ENCODE measurements at places on chromosomes 16 and 17.

DNA sequence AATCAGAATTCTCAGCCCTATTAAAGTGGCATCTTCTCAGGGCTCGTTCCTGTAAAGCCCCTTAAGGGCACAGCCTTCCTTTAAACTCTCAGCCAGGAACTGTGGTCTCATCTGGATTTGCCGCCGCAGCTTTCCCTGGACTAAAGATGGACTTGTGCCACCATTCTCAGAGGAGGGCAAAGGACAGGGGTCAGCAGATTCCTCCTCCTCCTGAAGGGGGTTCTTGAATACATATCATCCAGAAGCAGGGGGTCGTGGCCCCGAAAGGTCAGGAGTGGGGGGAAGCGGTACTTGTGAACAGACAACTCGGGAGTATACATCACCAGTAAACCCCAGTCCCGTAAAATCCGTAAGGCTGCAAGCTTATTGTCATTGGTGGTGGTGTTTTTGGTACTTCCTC is 174.8 kb downstream of the RPTOR start:
- no peak for DNase-seq

DNA sequence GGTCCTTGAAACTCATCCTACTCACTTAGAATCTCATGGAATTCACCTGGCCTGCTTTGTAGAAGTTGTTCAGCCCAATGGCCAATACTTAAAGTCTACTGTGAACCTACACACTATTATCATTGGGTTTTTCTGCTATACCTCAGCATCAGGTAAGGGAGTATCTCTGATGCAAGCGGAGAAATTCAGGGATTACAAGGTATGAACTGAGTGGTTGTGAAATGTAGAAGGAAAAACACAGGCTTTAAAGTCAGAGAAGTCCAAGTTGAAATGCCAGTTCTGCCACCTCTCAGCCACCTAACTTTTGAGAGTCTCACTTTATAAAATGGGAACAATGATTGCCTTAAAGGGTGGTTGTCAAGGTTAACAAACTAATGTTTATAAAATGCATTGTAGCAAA is 31.0 kb downstream of the COX11 start:
- no peak for DNase-seq

GRCh38 chr17:3827124-3827773 is 18.8 kb downstream of the NCBP3 start:
- DNase-seq: peak; percentile 32

DNA sequence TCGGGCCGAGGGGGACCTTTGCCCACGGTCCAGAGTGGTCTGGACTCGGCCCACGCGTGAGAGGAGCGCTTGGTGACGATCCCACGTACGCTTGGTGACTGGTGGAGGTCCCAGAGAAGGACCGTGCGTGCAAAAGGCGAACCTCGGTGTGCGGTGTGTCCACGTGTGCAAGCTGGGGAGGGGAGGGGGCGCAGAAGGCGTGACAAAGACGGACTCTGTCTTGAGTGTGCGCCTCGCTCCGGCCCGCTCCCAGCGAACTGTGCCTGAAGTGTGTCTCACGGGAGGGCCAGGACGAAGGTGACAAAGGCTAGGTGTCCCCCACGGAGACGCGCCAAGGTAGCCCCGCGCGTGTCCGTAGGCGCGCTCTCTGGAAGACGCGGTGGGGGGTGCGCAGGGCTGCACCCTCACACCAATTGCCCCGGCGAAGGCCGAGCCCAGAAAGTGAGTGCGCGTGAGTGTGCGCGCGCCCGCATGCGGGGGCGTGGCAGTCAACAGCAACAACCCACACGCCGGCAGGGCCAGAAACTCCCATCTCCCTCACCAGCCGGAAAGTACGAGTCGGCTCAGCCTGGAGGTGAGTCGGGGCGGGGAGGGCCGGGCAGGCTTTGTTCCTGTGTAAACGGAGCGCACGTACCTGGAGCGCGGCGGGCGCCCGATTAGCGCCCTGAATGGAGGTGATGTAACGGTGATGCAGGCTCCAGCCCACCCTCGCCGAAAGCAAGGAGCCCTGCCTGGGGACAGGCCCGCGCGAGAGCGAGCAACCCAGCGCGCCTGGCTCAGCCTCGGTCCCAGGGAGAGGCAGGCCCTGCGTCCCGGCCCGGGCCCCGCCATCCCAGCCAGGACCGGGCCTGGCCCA is at the start of gene GPRC5C:
TSS of gene GPRC5C (plus strand) at position 521 of the 856 bp plus-strand sequence. CDS start 7,689 bp downstream, outside the sequence.
- peak; percentile 81 for DNase-seq

- peak; percentile 76 for DNase-seq
These were observed 24.0 kb downstream of the LLGL2 start for GRCh38 chr17:75549246-75550138.

DNA sequence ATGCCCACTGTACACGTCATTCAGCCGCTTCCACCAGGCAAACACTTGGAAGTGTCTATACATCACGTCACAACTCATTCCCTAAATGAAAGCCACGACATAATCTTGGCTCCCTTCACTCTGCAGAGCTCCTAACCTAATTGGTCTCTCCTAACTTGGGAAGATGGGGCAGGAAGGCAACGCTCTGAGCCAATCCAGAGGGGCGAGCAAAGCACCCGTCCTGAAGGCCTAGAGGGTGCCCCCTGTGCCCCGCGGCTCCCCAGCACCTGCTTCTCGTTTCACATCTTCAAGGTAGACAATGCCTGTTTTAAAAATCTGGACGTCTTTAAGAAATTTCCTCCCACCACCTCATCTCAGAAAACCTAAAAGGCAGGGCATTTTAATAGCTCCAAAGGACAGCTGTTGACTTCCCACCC is 1.0 kb downstream of the CSNK2A2 start:
- no peak for DNase-seq

DNA sequence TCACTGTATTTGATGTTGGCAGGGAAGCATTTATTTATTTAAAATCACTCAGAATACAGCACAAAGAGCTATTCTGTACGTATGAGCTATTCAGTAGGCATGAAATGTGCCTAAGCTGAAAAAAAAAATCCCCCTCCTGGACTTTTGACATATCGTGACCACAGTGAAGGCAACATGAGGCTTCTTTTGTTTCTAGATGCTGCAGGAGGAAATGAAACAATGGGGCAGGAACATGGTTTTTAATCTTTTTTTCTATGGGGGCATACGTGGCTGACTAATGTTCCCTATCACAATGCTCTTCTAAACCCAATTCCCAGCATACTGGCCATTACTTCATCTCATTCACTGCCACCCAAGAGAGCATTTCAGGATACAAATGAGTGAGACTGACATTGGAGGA is 191.0 kb upstream of the PMFBP1 start:
- DNase-seq: no peak

DNA sequence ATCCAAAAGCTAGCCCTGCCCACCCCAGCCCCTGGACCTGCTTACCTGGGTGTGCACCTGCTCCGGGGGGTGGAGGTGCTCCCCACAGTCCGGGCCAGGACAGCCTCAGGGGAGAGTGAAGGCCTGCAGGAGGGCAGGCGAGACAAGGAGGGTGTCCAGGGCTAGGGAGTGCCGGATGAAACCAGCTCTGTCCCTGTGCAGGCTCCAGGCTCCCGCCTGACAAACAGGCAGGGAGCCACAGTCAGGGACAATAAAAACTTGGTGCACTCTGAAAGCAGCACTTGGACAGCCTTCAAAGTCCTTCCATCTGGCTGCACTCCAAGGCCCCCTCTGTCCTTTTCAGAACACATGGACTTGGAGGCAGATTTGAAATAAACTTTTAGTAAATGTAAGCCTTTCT is 3.9 kb downstream of the PAQR4 start:
- DNase-seq: no peak

- DNase-seq: no peak
These were observed 87.6 kb downstream of the XYLT1 start for GRCh38 chr16:17382949-17383863.

- DNase-seq: no peak
These were observed 8.0 kb upstream of the GNA13 start for GRCh38 chr17:65064452-65065019.

GRCh38 chr17:73387746-73388577 is 76.2 kb upstream of the CDC42EP4 start:
- no peak for DNase-seq

DNA sequence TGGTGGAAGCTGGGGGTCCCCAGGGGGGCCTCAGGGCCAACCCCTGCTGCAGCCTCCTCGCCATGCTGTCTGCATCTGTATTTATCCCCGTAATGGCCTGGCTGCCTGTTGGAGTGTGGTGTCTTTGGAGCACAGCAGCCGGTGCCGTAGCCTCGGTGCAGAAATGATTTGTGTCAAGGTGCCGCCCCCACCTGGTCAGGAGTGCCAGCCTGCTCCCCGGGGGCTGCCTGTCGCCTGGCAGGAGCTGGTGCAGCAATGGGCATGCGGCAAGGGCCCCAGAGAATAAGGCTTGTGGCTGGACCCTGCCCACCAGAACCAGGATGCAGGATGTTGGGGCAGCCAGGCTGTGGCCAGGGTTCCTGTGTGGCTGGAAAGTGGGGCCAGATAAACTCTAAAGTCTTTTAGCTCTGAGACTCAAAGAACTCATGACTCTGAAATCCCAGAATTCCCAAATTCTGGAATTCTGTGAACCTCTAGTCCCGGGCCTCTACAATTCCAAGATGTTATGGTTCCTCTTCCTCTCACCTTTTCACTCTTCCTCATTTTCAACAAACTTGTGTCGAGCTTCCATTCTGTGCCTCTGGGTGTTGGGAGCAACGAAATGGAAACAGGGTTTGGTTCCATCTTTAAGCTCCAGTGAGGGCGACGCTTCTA is 5.9 kb downstream of the CPNE2 start:
- DNase-seq: no peak

DNA sequence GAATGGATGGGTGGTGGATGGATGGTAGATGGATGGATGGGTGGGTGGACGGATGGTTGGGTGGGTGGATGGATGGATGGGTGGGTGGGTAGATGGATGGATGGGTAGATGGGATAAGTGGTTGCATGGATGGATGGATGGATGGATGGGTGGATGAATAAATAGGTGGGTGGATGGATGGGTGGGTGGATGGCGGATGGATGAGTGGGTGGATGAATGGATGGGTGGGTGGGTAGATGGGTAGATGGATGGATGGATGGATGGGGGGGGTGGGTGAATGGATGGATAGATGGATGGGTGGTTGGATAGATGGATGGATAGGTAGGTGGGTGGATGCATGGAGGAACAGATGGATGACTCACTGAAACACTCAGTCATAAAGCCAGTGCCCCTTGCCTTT is 51.0 kb upstream of the FASN start:
- DNase-seq: no peak

GRCh38 chr17:21251337-21252010 is 1.7 kb downstream of the NATD1 start:
- DNase-seq: no peak

DNA sequence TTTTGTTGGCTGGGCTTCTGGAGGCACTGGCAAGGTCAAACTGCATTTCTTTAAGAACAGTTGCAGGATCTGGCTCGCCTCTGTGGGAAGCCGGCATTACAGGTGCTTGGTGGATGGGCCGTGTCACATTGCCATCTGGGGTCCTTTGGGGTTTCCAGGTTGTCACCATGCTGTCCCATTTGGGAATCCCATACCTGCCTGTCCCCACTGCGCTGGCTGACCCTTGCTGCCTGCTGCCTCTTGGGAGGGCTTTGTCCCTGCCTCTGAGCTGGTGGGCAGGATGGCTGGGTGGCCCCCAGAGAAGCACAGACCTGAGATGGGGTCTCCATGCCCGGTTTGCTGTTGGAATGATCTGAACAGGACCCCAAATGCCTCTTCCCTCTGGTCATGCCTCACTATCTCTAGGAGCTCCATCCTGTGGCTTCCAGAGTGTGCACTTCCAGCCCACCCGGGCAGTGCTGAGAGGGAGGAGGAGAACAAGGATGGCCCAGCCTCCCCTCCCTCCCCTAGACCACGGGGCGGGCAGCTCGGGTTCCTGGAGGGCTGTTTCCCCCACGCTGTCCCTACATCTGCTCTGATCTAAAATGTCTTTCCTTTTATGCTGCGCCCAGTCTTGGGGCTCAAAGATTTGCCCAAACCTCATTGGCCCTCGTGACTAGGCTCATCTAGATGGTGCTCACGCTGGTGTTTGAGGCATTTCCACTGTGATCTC is 28.0 kb downstream of the OR1D5 start:
- DNase-seq: no peak

- DNase-seq: no peak
These were observed 32.9 kb upstream of the NPTX1 start for GRCh38 chr17:80509311-80509710.

- DNase-seq: no peak
These were observed at the start of gene TERB1 for GRCh38 chr16:66801320-66802105. Gene TERB1, minus strand, starts transcription at chr16:66801584. Its CDS starts 4,786 bp downstream, at chr16:66796798.

- no peak for DNase-seq
These were observed 9.8 kb downstream of the SLC16A3 start for GRCh38 chr17:82238472-82239201.

- no peak for DNase-seq
These were observed 2.3 kb upstream of the RSKR start for GRCh38 chr17:28616281-28616680.

GRCh38 chr17:81282141-81282540 is 13.0 kb downstream of the SLC38A10 start:
- no peak for DNase-seq

DNA sequence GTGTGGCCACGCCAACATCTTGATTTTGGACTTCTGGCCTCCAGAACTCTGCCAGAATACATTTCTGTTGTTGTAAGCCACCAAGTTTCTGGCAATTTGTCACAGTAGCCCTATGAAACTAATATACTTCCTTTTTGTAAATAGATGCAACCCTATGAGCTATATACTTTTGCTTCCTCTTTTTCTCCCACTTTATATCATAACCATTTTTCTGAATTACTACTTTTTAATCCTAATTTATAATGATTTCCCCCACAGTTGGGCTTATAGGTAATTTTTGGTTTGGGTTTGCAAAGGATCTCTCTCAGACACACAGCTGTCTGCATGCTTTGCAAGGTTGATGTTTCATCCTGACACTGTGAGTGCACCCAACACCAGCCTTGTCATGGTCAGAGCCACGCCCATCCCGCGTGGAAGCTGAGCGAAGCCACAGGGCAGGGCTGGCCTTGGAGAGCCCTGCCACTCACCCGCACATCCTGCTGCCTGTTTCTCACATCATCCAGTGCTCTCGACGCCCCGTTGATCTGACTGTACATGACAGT is 5.8 kb downstream of the TRIM25 start:
- DNase-seq: no peak

Data from progenitor cell of endocrine pancreas (in vitro differentiated cells).